Stimulated activated CD4-positive, alpha-beta T cell treated with anti-CD3 and anti-CD28 coated beads, Interleukin-1b, Interleukin-23, amount 100 ng/mL, for 1 hour (primary cell): ENCODE measurements at places on chromosomes 5 and 9.

- no peak for DNase-seq
These were observed 294.6 kb downstream of the GAS1 start for GRCh38 chr9:86652736-86653135.

DNA sequence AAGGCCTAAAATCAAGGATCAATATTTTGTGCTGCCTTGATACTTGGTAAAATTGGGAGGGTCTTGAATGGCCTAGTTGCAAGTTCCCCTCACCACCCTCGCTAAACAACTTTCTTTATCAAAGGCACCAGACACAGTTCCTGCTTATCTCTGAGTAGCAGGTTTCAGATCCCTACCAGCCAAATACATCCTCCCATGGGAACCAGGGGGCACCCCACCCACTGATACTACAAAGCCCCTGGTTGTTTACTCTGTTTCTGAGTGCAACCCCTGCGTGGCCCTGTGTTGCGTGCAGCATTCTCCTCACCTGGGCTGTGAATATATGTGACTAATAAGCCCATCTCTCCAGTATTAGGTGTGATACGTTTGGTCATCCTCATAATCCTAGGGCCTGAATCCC is 314.9 kb downstream of the DRD1 start:
- DNase-seq: no peak

GRCh38 chr9:6997330-6997729 is 239.6 kb downstream of the KDM4C start:
- DNase-seq: no peak

DNA sequence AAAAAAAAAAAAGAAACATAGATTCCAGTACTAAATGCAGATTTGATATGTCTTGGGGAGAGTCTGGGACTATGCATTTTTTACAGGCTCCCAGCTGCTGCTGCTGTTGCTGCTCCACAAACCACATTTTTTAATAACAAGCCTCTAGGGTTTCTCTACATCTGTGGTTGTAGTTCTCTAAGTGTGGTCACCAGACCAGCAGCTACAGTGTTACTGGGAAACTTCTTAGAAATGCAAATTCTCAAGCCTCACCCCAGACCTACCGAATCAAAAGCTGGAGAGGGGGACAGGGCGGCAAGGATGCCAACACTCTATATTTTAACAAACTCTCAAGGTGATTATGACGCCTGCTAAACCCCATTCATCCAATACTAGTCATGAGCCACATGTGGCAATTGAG is 293.4 kb upstream of the PTGER4 start:
- DNase-seq: no peak

DNA sequence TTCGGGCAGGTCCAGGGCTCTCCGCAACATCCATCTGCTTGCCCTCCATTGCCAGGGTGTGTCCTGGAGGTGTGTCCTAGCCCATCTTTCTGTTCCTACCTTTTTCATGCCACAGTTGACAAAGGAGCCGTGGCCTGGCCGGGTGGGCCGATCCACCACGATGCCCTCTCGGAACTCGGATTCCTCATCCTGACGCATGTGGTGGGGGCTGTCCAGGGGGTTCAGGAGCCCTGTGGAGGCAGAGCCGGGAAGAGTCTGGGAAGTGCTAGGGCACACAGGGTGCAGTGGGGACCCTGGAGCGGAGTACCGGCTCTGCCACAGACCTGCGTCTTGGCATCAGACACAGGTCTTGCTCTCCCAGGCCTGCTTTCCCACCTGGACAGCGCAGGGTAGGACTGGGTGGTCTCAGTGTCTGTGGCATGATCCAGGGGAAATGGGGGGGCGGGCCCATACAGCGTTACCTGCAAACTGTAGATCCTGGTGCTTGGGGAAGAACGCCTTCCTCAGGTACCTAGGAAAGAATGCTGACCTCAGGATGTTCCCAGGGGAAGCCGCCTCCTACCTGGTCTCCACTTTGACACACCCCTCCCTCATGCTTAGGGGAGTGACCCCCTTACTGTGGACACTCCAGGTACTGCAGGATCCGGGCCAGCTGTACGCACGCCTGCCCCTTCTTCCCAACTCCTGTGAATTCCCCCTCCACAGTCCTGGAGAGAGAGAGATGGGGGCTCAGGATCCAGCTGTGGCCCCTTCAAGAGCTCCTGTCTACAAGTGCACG is 3.5 kb downstream of the SPOUT1 start:
- DNase-seq: no peak

DNA sequence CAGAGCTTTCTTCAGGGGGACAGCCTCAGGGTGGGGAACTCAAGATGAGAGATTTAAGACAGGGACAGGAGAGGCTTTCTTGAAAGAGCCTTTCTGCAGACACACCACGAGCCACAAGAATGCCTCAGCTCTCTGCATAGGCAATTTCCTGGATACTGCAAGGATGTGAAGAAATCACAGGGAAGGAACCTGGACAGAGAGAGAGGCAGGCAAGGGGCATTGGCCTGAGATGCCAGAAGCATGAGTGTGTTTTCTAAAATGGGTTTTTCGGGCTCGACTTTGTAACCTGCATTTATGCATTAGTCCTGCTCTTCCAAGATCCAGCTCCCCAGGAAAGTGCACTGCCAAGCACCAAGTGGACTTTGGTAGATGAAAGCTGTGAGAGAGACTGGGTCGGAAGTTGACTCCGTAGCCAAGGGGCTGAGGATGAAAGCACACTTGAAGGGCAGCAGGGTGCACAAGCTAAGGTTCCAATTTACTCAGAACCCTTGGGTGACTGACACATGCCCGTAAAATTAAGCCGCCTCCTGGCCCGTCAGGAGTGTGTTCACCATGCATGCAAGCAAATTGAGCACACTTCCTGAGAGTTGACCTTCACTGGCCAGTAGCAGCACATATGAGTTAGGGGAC is 90.9 kb downstream of the CFAP90 start:
- no peak for DNase-seq

- no peak for DNase-seq
These were observed 25.3 kb upstream of the ISOC1 start for GRCh38 chr5:129069292-129069691.

GRCh38 chr5:139761057-139761450 is 34.6 kb upstream of the PSD2 start:
- no peak for DNase-seq

DNA sequence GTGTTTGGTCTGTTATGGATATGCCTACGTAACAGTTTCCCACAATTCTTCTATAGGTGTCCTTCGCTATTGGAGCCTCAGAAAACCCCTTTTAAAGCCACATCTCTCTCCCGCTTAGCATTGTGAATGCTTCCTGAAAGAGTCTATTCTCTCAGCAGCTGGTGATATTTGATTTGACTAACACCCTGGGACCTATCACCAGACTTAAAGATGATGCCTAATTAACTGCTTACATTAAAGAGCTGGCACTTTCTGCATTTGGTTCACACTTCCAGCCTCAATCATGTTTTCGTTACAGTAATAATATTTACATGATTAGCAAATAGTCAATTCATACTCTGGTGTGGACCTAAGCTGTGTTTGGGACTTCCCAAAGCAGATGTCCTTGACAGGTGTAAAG is 90.1 kb upstream of the VLDLR start:
- no peak for DNase-seq

DNA sequence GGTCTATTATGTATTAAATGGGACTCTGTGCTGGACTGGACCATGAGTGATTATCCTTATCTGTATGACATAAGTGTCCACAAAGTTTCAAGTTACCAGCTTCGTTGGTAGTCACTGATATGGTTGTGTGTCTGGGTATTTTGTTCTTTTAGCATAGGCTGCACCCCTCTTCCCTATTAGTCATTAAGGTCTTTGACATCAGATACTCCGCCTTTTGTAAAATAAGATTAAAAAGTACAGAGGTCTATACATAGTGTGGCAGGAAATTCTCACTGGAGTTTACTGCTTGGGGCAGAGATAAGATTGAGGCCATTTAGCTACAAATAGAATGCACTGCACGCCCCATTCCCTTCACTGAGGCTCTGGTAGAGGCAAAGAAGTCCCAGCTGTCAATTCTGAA is 99.4 kb downstream of the TMEM215 start:
- DNase-seq: no peak

DNA sequence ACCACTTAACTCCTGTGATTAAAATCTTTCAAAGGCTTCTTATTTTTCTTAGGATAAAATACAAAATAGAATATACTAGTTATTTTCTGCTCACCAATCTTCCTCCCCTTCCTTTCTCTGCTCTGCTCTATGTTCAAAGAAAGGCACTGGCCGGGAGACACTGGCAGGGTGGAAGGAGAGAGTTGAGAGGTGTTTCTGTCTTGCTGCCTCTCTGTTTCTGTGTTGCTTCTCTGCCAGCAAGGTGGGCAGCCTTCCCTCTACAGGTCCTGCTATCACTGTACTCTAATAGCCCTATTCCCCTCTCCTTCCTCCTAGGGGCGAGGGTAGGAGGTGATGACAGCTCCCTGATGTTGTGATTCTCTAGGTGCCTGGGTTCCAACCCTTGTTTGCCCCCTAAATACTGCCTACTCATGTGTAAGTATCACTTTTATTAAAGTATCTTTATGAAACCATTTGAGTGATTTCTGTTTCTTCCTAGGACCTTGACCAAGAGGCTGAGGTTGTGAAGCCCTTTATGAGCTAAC is 515.1 kb downstream of the TLE4 start:
- no peak for DNase-seq

- no peak for DNase-seq
These were observed 17.4 kb upstream of the ARSI start for GRCh38 chr5:150320044-150320613.

GRCh38 chr9:79807971-79808370 is 236.2 kb downstream of the TLE4 start:
- no peak for DNase-seq

- no peak for DNase-seq
These were observed 7.0 kb downstream of the NOXA1 start for GRCh38 chr9:137429974-137430722.

DNA sequence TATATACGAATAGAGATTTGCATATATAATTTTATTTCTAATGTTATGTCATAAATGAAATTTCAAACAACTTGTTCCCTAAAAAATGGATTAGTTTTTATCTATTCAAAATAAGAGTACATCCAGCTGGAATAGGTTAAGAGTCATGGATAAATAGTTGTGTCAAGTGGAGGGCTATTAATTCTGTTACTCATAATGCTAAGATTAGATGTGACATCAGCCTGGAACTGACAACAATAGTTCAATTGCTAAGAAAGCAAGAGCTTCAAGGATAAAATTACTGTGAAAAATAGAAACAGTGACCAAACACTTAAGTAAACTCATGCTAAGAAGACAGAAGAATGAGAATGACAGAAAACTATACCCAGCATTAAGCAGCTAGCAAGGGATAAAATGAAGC is 92.2 kb upstream of the CDH9 start:
- no peak for DNase-seq

GRCh38 chr5:148899993-148900392 is 73.6 kb downstream of the ADRB2 start:
- DNase-seq: no peak

- DNase-seq: no peak
These were observed 42.4 kb downstream of the OSTF1 start for GRCh38 chr9:75130621-75131230.

- no peak for DNase-seq
These were observed 59.3 kb upstream of the AFAP1L1 start for GRCh38 chr5:149212198-149212951.

DNA sequence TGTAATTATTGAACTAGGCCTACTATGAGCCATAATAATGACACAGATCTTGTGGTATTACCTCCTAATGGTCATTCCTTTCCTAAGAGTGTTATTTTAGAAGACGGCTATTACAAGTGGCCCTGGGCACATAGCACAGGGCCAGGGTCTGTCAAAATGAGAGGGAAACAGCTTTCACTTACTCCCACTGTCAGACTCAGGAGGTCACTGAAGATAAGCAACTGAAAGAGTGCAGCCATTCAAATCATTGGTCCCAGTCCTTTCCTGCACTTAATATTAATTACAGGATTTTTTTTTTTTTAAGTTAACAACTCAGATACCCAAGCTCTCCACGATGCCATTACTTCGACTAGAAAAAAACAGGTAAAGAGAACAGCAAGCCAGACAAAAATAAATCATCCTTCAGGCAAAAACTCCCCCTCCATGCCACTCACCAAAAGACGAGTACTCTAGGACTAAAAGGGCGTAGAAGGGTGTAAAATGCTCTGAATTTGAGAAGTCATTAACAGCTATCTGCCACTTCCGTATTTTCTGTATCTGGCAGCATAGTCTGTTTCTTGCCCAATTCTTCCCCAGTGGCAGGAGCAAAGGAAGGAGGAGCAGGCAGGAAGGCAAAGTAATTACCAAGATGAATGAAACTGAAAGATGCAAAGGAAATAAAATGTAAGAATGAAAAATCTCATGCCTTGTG is 87.4 kb downstream of the ZNF608 start:
- DNase-seq: no peak

GRCh38 chr5:125578551-125578950 is 832.1 kb upstream of the ZNF608 start:
- no peak for DNase-seq

DNA sequence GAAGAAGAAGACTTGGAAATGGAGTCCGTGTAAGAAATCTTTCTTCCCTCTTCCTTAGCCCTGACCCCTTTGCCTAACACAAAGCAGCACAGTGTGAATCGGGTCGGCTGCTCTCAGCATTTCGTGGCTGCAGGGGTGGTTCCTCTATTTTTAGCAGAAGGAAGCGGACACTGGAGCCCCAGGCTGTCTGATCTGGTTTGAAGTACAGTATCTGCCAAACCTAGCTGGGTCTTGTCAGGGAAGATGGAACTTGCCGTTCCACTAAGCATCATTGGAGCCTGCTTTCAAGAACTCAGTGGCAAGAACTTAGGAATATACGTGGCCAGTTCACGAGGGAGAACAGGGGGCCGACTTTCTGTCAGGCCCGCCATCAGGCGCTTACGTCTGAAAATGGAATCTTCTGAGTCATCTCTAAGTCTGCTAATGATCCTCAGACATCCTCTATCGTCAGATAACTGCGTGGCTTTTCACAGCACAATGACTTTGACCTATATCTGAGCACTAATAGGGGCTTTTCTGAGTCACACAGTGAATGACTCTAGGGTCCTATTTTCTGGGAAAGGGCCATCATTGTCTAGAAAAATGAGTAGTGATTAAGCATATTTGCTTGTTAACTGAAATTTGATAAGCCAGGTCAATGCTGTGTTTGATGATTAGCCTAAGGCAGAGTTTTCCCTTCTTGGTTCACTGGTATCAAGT is 43.3 kb upstream of the NCS1 start:
- DNase-seq: no peak

- DNase-seq: no peak
These were observed 46.5 kb downstream of the EBF1 start for GRCh38 chr5:159053216-159053615.

DNA sequence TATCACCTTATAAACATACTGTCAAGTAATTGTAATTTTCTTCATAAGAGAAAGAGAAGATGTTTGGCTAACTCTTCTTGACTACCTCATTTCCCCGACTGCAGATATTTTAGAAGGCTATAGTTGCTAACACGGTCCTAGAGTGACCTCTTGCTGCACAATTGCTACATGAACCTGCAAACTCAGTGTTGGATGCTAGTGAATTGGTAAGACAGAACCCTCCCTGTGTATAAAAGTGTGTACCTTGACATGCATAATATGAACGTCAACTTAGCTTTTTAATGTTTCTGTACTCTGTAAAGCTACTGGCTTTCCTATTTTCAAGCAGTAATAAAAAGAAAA is 46.7 kb upstream of the CER1 start:
- no peak for DNase-seq

GRCh38 chr9:127083138-127083980 is 39.1 kb downstream of the ANGPTL2 start:
- no peak for DNase-seq

- no peak for DNase-seq
These were observed 6.3 kb downstream of the IFNA21 start for GRCh38 chr9:21160178-21160577.

GRCh38 chr9:72864327-72864726 is 88.5 kb downstream of the ALDH1A1 start:
- DNase-seq: no peak
